ENCODE measurements at places on chromosomes 5 and 9.

DNA sequence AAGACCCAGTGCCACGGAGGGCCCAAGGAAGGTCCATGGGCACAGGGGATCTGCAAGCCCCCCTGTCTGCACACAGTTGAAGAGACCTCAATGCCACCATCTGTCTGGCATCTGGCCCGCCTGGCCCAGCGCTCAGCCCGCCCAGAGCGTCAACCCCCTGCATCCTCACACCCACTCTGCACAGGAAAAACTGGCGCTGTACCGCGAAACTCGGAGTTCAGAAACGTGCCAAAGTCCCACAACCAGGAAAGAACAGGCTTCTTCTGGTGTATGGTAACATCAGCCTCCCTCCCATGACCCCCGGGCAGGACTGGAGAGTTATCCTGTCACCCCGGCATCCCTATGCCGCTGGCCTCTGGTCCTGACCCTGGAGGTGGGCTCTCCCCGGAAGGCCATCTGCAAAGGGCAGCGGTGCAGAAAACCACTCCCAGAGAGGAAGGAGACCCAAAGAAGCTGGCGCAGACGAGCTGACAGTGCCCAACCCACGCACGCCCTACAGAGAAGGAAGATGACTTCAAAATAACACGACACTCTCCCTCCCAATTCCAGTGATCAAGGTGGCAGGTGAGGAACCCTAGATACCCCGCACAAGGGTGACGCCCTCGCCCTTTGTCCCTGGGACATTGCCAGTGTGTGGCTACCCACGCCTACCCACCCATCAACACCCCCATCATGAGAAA, 18.9 kb downstream of the VAV2 start:
- no peak for DNase-seq

DNA sequence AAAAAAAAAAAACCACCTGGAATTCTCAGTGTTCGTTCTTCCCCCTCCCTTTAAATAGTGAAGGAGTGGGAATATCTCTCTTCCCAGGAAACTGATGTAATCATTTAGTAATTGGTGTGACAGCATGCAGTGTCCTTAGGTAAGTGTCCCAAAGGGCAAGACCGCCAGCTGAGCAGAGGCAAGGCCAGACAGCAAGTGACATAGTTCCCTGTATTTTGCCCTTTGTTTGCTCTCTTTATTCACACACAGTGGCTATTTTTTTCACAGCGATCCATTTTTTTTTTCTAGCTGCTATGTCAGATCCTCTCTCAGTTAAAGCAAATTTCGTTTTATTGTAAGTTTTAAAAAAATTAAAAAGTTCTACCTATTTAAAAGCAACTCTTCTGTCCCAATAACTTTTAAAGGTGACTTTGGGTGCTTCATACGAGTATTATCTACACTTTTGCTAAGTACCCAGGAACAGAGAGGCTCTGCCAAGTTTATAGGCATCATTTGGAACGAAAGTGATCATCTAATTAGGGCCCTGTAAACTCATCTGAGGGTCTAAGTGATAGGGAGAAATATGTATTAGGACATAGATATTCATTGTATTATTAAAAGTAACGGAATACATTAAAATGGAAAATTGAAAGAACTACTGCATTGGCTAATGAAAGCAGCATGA, 98.2 kb upstream of the ALDH1A1 start:
- DNase-seq: no peak

DNA sequence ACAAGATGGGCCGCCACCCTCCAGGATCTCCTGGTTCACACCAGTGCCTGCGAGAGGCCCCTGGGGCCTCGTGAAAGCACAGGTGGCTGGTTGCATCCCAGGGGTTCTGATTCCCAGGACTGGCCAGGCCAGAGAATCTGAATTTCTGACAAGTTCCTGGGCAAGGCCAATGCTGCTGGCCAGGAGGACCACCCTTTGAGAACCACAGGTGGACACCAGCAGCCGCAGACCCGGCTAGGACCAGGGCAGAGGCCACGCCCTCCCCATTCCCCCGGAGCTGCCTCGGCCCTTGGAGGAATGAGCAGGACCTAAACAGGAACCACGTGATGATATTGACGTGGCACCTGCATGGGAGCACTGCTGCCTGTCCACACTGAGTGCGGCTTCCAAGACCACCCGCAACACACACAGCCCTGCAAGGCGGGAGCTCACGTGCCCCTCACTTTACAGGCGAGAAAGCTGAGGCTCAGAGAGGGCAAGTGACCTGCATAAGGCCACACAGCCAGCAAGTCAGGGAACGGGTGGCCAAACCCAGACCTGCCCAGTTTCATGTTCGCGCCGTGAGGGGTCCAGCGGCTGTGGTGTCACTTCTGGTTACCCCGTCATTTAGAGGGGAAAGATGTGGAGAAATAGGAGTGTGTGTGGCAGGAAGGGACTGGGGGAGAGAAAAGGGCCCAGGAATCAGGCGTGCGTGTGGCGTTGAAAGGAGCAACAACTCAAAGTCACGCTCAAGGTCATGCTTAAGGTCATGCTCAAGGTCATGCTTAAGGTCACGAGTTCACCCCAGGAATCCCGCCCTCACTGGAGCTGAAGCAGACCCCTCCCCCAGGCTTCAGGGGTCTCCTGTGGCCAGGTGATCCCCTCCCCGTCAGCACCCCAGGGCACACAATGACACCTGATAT, 105.9 kb upstream of the IER5L start:
- no peak for DNase-seq

DNA sequence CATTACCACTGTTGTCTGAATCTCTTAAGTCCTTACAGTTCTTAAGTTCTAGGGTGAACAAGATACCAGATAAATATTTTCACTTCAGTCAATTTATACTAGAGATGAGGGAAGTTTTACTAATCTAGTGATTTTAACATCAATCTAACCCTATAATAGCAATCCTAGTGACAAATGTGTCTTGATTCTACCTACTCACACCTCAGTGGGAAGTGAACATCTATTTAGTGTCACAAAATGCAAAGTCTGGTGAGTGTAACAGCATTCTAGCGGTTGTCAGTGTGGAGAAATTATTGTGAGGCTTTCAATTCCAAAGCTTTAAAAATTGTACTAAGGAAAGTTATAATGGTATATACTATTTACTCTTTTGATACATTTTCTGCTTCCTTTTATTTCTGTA, 225.8 kb upstream of the CYLC2 start:
- no peak for DNase-seq

- no peak for DNase-seq
Observed at GRCh38 chr5:108101130-108101529, 280.8 kb downstream of the FBXL17 start.

GRCh38 chr5:174623433-174624019, 100.9 kb upstream of the MSX2 start:
- peak; percentile 23 for DNase-seq

- DNase-seq: no peak
Observed at GRCh38 chr5:59327191-59327980, 566.1 kb downstream of the PDE4D start.

- DNase-seq: no peak
Observed at GRCh38 chr5:168132241-168132641, 159.2 kb upstream of the WWC1 start.

DNA sequence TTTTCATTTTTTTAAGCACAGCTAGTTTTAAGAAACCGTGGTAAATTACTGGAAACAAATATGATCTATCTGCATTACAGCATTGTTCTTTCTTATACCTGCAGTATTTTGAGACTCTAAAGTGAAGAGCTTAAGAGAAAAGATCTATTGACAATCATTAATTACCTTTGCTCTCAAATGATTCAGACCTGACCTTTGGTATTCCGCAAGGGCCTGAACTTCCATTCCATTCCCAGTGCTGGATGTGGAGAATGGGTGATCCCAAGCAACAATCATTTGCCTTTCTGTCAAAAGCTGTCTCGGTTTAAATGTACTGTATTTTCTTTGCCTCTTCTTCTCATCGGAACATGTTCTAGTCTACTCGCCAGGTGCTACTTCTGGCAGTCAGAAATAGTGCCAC, 18.9 kb downstream of the NREP start:
- DNase-seq: peak; percentile 27

DNA sequence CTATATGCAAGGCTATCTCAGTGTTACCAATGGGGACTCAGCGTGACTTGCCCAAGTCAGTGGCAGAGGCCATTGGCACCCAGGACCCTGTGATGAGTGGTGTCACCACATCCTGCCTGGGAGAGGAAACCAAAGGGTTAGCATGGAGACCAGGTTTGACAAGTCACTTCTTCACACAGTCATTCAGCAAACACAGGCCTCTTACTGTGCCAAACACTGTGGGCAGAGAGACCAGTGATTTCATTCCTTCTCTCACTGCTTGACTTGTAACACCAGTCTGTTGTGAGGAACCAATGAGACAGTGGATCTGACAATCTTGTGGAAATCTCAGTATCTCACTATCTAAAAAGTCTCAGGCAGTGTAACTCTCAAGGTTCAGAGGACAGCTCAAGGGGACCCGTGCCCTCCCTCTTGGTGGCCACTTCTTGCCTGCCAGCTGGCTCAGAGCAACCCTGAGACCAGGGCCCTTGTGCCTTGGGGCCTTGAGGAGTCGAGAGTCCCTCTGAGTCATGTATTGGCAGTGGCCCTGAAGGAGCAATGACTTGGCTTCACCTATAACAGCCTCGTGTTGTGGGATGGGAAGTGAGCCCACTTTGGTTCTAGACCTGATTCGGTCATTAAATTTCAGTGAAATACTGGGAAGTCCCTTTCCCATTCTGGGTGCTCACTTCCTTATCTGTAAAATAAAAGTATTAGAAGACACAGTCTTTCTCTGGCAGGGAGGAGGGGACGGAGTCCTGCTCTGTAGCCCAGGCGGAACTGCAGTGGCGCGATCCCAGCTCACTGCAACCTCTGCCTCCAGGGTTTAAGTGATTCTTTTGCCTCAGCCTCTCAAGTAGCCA, 1.6 kb downstream of the FABP6 start:
- DNase-seq: peak; percentile 93

DNA sequence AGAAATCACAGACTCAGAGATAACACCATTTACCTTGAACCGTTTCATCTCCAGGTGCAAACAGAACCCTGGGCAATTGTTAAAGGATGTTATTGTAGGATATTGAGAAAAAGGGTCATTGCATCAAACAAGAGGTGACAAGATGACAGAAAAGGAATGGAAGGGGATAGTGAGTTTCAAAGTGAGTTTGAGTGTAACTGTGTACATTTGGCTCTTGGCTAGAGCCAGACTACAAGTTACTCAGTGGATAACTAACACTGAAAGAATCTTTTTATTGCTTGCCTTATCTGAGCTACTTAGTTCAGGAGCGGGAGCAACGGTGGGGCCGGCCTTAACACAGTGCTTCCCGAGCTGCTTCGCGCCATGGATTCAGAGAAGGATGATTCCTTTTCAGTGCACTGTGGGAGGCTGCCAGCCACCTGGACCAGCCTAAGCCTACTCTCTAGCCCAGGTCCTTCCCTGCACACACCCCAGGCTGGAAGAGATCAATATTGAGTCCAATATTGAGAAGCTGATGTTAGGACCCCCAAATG, 193.4 kb downstream of the ATPSCKMT start:
- DNase-seq: peak; percentile 24

DNA sequence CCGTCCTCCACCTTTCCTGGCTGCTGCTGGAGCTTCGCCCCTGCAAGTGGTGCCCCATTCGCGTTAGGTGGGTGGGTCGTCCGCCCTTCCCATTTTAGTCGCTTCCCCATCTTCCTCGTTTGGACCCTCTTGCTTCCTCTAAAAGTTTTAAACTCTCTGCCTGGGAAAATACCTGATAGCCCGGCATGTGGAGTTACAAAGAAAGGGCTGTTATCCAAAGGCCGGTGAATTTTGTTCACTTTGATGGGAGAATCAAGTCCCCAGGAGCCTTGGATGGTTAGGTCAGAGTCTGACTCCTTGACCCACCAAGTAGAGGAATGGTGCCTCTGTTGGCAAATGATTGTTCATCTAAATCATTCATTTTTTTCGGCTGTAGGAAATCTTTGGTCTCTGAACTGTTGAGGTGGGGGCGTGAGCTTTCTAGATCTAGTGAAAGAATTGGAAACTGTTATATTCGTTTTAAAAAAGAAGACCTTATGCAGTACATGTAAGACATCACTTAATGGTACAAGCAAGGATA, 29.5 kb upstream of the APC start:
- no peak for DNase-seq

DNA sequence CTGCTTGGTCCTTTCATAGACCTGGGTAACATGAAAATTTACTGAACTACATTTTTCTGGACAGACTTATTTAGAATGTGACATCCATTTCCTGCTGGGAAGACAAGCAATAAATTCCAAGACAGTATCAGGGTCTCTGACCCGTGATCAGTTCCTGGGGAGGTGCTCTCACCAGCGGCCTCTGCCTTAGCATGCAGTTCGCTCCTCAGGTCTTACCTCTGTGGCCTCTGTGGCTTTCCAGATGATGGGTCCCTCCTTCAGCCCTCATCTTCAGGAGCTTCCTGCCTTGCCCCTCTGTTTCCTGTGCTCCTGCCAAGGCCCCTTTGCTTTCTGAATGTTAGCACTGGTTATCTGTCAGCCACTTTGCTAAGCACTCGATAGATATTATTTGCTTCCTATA, 66.4 kb downstream of the CMYA5 start:
- DNase-seq: no peak

GRCh38 chr9:91208419-91208745, 153.3 kb downstream of the AUH start:
- no peak for DNase-seq

GRCh38 chr5:88824892-88825583, 57.9 kb downstream of the MEF2C start:
- DNase-seq: peak; percentile 32

- DNase-seq: no peak
Observed at GRCh38 chr9:3912280-3912679, 386.5 kb upstream of the RFX3 start.

DNA sequence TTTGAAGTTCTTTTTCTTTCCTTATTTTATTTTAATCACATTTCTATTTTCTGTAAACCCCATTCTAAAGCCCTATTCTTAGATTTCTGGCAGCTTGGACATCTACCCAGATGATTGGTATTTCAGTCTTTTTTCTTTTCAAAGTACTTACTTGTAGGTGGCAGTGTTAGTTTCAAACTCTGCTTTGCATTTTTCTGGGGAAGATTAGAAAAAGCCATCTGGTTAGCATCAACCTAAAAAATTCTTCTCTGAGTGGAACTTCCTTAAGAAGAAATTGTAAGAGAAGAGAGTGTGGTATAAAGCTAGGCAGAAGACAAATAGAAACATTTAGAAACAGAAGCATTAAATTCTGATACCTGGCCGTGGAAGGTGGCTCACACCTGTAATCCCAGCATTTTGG, 17.2 kb upstream of the TENT2 start:
- no peak for DNase-seq

GRCh38 chr5:87156631-87157030, 111.1 kb upstream of the RASA1 start:
- DNase-seq: peak; percentile 45

DNA sequence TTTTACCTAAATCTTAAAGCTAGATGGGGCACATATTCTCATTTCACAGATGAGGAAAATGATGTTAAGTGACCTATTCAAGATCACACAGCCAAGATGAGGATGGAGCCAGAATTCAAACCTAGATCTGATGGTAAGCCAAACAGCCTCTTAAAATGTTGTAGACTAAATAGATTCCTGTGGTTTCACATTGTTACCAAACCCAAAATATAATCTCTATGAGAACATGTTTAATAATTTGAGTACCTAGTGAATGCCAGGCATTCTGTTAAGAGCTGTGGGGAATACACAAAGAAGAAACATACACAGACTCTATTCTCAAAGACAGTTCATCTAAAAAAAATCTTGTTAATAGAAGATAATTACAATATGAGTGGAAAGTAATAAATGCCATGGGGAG, 25.2 kb downstream of the HOMER1 start:
- DNase-seq: no peak

- no peak for DNase-seq
Observed at GRCh38 chr5:32403760-32404159, 40.8 kb downstream of the ZFR start.

- no peak for DNase-seq
Observed at GRCh38 chr9:87676976-87677775, 48.7 kb upstream of the CTSL start.

GRCh38 chr9:97474372-97474925, 27.0 kb upstream of the TMOD1 start:
- no peak for DNase-seq

Data from PC-3 (cell line).